ENCODE measurements at places on chromosomes 3 and 15.

GRCh38 chr3:37492468-37492867, 318.1 kb upstream of the LRRFIP2 start:
- DNase-seq = no peak

DNA sequence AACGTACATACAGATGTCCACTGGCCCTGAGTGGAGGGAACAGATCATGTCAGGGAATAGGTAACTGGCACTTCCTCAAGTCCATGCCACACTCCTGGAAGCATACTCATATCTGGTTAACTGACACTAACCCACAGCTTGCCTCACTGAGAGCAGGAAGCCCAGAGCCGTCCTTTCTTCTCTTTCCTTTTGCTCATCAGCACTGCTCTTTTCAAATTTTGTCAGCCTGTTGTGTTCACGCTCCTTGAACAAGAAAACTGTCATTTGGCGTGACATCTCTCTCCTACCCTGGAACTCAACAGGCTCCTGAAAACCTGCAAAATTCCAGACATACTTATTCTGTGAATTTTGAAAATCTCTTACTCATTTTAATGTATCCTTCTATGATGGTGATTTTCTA, 360.2 kb downstream of the MAGI1 start:
- no peak for DNase-seq

GRCh38 chr3:68211637-68212036, 557.2 kb upstream of the SUCLG2 start:
- DNase-seq = no peak

GRCh38 chr15:89628806-89629715, 26.2 kb downstream of the KIF7 start:
- no peak for DNase-seq

- DNase-seq = peak; percentile 35
Observed at GRCh38 chr3:66593978-66594377, 93.2 kb upstream of the LRIG1 start.

DNA sequence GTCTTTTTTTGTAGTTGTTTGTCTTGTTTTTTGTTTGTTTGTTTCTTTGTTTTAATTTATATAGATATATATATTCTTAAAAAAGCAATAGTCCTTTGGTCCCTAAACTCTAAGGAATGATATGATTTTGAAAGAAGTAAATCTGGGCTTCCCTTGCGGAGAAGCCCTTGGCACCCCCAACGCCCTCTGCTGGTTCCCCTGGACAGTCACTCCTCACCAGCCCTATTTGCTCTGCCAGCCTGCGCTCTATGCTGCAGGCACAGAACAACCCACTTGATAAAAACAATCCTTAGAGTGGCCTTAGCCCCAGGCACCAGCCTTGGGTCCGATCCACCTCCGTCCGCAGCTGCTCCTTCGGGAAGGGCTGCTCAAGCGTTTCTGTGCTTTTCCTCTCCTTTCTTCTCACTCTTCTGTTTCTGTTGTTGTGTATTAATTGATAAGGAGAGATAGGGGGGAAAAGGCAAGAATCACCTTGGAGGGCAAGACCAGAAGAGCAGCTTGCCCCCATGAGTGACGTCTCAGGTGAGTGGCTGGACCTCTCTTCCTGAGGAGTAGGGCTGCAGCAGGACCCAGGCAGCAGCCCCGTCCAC, 13.7 kb upstream of the PARP6 start:
- peak; percentile 41 for DNase-seq

DNA sequence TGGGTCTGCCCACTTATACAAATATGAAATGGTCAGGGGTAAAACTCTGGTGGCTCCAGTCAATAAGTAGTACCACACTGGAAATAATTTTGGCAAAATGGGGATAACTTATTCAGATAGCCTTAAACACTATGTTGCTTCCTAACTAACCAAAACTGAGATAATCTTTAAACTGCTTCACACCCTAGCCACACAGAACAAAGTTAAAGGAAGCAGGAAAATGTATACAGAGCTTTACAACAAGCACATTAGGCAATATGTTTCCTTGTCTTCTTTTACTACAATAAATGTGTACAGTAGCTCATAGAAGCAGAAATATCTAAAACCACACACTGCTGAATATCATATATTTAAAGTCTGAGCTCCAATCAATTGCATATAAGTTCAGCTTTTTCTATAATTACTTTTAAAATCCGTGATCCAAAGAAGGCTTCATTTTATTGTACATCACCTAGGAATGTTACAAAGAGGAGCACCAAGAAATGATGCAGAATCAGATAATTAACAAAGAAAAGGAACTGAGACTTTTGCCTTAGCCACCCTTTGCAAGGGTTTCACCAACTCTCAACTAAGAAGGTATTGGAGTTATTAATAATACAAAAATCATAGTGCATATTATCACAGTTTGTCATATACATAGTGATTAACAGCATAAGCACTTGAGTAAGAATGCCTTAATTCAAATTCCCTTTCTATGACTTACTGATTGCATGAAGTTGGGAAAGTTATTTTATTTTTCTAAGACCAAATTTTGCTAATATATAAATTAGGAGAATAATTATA, 9.2 kb upstream of the SSR3 start:
- DNase-seq = no peak

- no peak for DNase-seq
Observed at GRCh38 chr3:192818126-192818525, 90.8 kb upstream of the FGF12 start.

GRCh38 chr3:113968986-113969385, 21.2 kb downstream of the ZDHHC23 start:
- no peak for DNase-seq

- no peak for DNase-seq
Observed at GRCh38 chr15:62737551-62737950, 305.0 kb upstream of the TPM1 start.

DNA sequence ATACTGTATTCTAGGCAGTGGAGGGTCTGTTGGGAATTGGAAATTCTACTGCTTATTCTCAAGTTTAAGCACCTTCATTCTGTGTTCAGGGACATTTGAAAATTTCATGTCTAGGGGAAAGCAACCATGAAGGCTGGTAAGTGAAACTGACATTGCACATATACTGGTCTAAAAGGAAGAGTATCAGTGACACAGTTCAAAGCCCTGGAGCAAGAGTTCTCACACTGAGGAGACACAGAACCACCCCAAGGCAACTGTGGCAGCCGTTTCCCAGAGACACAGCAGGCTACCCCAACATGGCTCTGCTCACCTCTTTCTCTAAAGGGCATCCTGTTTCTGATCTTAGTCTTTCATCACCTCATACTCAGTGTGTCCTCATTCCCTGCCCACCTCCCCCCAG, 67.5 kb downstream of the KCNMB2 start:
- peak; percentile 8 for DNase-seq

DNA sequence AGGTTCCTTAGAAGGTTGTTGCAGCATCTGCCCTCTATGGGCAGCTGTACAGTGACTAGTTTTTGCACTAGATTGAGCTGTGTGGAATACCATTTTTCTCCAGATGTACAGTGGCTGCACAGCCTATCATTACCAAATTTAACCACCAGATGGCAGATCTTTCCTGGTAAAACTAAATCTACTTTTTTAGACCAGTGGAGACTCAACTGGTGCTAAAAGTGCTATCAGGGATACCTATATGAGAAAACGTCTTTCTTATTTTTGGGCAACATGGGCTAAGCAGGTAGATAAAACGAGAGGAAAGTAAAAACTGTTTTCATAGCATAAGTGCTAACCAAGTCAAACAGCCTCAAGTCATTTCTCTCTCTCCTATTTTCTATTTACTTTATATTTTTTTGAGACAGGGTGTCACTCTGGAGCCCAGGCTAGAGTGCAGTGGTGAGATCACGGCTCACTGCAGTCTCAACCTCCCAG, 21.2 kb downstream of the IGSF10 start:
- peak; percentile 79 for DNase-seq

DNA sequence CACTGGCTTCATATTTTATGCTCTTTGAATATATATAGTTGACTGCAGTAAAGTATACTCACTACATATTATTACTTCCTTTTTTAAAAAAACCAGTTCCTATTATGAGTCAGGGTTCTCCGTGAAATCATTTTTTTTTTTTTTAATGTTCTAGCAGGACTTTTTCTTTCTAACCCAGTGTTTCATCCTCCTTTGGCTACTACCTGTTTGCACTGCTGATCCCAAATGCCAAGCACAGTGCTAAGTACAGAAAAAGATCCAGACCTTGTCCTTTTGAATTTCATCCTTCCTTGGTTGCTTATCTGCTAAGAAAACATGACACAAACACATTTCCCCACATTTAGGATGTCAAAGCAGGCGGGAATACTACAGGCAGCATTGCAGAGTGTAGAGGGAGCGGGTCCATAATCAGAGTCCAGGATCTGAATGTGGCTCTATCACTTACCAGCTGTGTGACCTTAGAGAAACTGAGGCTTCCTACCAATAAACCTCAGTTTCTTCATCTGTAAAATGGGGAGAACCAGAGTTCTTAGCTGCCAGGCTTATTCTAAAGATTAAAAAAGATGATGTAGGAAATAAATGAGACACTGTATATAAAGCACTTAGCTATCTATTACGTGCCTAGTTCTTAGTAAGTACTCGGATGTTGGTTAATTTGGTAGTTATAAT, 37.2 kb upstream of the ANPEP start:
- no peak for DNase-seq

- no peak for DNase-seq
Observed at GRCh38 chr3:135646873-135647272, 318.7 kb upstream of the PPP2R3A start.

- no peak for DNase-seq
Observed at GRCh38 chr3:42159706-42160472, 68.7 kb downstream of the TRAK1 start.

DNA sequence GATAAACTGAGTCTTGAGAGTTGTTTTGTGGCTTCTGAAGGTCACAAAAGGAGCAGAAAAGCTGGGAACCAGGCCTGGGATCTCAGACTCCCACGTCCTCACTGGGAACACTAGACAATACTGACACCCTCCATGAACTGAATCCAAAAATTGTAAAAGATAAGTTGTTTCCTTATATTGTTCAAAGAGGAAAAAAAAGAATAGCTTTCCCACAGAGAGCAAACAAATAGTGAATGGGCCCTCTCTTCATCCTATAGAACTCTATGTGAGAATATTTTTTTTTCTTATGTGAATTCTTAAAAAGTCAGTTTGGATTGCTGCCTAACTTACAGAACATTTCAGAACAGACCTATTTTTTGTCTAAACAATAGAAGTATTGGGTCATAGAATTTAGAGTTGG, 203.5 kb downstream of the MECOM start:
- no peak for DNase-seq

DNA sequence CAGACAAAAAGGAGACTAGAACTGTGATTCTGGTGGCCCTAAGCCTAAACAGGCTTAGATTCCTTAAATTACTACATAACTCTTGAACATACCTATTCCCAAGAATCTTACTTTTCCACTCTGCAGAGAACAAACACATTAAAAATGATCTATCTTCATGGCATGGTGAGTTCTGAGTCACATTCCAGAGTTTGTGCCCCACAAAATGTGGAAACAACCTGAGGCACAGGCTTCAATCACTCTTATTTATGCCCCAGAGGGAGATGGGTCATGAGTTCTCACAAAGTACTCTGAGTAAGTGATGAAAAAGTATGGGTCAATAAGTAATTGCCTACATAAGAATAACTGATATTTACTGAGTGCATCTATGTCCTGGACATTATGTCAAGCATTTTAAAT, 137.5 kb upstream of the SLC2A2 start:
- no peak for DNase-seq

All from DMS53 (cell line).